ENCODE measurements at places on chromosomes 7 and 10.

DNA sequence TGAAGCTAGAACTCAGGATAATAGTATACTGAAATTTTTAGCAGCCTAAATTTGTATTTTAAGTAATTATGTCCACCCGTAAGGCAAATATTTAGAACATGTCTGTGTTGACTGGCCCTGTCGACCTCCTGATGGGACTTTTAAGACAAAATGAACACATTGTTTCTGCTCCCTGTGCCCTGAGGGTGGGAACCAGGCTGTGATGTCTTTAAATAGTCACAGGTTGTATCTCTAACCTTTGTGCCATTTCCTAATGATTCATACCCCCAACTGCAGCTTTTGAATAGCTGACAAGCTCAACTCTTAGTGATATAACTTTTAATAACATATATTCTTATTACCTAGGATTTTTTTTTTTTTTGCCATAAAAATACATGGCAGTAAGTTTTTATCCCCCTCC lies 494.9 kb upstream of the AKR1E2 start:
- no peak overlapping the region for H3K27ac ChIP-seq
- peaks cover 1% of the 10 kb centered on the region for H3K27me3 ChIP-seq
- DNase-seq = no peak
- H3K4me1 ChIP-seq = no peaks in the 10 kb centered on the region
- H3K4me3 ChIP-seq = no peak overlapping the region
- H3K36me3 ChIP-seq = no peaks in the 10 kb centered on the region

DNA sequence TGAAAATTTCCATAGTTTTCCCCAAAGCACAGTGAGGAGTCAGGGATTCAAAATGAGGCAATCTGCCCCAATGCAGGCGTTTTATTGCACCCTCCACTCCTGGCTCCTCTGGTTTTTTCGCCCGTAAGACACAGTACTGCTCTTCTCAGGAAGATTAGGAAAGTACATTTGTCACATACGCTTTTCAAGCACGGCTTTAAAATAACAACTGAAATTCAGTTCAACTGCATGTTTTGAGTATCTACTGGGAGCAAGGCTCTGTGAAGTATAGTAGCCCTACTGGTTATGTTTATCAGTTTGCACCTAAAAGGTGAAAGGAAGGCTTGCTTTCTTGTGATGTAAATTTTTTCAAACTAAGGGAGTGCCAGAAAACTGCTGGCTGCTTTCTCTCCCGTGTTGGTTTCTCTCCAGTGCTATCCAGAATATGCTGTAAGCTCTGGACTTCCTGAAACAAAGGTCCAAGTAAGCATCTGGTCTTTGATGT lies 1.9 kb upstream of the SGMS1 start:
- peaks cover 6% of the 10 kb centered on the region for H3K27me3 ChIP-seq
- H3K27ac ChIP-seq = peak overlapping the region; percentile 98
- DNase-seq = no peak
- H3K4me3 ChIP-seq = peak overlapping the region; percentile 92
- H3K4me1 ChIP-seq = peaks cover 37% of the 10 kb centered on the region

DNA sequence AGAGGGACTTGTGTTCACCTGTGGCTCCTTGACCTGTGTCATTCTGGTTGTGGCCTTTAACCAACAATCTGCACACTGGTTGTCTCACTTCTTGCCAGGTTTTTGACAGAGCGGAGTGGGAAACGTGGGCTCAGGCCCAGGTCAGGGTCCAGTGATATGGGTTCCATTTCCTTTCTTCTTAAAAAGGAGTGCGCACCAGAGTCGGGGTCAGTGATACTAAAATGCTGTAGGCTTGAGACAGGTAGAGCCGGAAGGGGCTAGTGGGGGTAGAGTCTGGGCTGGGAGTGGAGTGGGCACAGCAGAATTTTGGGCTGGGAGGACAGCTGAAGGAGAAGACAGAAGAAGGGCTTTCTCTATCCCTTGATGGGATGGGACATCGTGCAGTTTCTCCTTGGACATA lies 61.2 kb downstream of the SH2D4B start:
- no peaks in the 10 kb centered on the region for H3K27me3 ChIP-seq
- H3K36me3 ChIP-seq = no peaks in the 10 kb centered on the region
- H3K27ac ChIP-seq = no peak overlapping the region
- no peak overlapping the region for H3K4me3 ChIP-seq
- no peak for DNase-seq
- no peaks in the 10 kb centered on the region for H3K4me1 ChIP-seq

DNA sequence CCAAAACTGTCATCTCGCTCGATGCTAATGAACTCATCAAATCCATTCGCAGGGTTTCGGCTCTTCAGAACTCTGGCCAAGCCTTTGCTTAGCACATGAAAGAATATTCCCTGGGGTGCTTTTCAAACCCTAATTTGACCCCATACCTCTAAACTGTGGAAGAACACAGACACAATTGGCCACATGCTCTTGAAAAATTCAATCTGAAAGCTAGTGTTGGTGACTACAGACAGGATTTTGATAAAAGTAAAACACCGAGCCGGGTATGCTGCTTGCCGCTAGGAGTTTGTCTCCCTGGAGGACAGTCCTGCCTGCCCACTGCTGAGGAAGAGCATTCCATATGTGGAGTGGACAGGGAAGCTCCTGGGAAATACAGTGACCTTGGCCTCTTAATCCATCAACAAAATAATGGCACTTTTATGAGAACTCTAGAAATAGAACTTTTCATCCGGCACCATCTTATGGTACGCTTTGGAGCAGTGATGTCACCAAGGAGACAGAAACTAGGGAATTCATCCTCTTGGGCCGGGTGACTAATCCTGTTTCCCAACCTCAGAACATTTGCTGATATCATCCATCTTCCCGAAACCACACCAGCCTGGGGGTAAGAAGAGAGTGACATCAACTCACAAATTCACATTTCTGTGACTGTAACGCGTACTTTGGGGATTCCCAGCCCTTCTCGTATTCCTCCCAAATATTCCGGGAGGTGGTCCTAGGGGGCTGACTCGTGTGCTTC lies 34.2 kb downstream of the MTURN start:
- no peak overlapping the region for H3K4me3 ChIP-seq
- peaks cover 6% of the 10 kb centered on the region for H3K4me1 ChIP-seq
- no peak overlapping the region for H3K27ac ChIP-seq
- no peak for DNase-seq

Data from activated CD4-positive, alpha-beta T cell treated with anti-CD3 and anti-CD28 coated beads, Interleukin-2, amount 10 ng/mL, durations not matched to agents 7 days and 5 days (primary cell).